ENCODE measurements at places on chromosomes 3 and 15.
A peak's percentile ranks its signal among the peaks of the same experiment; 100 is the strongest.

DNA sequence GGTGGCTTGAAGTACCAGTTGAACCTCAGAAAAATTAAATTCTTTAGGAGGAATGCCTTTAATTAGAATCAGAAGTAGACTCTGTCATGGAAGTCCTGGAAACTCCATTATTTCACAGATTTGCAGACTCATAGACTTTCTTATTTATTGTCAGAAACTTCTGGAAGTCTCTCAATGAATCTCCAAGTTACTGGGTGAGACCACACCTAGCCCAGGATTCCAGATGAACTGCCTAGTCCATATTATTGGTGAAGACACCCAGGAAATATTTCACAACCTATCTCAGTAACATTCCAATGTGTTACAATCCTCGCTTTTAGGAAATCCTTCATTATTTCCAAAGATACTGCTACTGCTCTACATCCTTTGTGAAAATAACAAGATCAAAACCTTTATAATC, 6.5 kb upstream of the THBS1 start:
- no peak for DNase-seq

DNA sequence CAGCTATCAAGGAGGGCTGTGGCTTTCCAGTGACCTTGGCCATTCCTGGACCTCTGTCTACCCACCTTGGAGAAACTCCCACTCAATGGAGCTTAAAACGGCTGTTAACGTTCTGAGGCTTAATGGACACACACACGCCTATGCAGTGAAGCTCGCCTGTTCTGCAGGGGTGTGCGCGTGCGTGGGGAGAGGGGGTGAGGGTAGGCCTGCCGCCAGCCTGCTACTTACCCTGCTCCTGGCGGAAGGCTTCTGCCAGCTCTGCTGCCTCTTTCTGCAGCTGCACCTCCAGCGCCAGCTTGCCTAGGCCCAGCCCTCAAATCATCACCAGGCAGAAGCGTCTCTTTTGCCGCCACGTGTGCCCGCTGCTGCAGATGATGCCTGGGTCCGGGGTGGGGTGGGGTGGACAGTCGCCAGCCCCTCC, 23.2 kb upstream of the PARL start:
- DNase-seq: no peak

DNA sequence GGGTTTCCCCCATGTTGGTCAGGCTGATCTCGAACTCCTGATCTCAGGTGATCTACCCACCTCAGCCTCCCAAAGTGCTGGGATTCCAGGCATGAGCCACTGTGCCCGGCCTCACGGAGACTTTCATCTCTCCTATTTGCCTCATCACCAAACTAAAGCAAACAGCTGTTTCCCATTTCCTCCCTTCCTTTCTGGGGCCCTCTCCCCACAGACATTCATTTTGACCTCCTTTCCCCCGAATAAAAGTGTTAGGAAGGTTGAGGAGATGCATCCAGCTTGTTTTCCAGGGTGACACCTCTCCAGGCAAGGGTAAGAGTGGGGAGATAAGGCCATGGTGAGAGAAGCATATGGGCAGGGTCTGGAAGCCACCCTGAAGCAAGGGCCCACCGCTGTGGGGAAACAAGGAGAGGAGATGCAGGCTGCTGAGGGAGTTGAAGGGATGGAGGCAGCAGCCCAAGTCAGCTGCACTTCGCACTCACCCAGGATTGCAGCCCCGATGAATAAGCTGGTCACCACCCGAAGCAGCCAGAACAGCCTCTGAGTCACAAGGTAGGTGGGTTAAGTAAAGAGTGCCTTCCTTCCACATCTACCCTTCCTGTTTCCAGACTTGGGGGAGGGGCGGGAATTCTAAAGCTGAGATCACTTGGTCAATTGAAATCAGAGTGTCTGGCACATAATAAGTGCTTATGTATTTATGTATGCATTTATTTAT, 7.7 kb downstream of the DUOXA2 start:
- no peak for DNase-seq

- no peak for DNase-seq
Measured at GRCh38 chr3:43061101-43061895, 44.6 kb downstream of the POMGNT2 start.

DNA sequence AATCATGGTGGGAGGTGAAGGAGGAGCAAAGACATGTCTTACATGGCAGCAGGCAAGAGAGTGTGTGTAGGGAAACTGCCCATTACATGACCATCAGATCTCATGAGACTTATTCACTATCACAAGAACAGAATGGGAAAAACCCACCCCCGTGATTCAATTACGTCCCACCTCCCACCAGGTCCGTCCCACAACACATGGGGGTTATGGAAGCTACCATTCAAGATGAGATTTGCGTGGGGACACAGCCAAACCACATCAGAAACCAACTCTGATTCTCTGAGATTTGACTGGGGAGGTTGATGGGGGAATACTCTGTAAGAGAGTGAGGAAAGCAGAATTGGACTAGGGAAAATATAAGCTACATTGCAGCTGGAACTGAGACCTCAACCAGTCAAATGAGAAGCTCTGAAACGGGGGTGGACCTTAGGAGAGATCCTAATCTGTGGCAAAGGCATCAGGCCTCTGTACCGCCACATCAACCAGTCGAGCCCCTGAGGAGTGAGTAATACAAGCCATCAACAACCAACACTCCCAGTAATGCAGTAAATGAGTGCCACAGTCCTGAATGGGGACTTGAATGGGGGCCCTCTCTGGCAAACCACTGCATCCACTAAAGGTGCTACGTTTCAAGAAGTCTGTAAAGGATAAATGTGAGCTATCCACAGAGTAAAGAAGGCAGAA, 207.9 kb upstream of the GADL1 start:
- peak; percentile 24 for DNase-seq

Measured in activated CD4-positive, alpha-beta T cell treated with anti-CD3 and anti-CD28 coated beads, Interleukin-2, Interleukin-4, amounts not matched to agents 100 ng/mL and 50 ng/mL, durations not matched to agents 16 hours and 8 hours (primary cell).